Hepatic stellate cell (primary cell): ENCODE measurements at places on chromosomes 6 and 20.

DNA sequence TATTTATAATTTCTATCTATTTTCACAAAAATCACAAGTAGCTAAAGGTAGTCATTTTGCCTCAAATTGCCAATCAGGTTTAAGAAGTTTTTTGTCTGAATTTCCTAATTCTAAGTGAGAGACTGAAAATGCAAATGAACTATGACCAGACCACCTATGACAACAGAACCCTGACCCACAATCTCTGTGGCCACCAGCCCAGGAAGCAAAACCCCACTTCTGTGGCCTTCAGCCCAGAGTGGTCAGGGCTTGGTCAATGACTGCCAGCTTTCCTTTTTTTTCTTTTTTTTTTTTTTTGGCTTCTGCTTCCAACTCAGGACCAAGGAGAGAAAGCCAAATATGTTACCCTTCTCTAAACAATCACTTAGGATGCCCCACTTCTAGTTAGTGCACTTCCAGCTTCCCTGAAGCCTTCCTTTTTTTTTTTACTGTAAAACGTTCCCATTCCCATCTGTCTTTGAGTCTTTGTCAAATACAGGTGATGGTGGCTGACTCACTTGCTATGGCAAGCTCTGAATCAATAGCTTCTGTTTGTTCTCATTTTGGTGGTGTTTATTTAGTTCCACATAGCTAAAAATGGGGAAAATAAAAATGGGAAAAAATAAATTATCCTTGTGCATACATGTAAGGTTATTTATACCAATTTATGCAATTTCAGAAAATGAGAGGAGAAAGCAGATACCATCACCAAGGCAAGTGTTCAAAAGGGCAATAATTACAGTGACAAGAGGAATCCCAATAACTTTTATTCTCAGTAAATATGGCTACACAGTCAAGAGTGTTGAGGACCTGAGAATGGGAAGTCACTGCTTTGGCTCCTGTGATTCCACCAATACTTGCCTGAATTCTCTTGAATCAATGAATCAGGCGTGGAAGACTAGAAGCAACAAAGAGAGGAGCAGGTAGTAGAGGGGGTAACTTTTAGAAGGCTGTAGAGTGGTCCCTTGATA is 170.3 kb upstream of the PDE7B start:
- DNase-seq = no peak

DNA sequence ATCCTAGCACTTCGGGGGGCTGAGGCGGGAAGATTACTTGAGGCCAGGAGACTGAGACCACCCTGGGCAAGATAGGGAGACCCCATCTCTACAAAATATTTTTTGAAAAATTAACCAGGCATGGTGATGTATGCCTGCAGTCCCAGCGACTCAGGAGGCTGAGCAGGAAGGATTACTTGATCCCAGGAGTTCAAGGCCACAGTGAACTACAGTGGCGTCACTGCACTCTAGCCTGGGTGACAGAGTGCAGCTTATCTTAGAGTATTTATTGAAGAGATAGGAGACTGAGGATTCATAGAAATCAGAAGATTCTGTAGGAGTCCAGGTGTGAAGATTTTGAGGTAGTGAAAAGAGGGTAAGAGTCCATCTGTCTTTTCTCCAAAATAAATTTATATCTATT is 45.0 kb downstream of the SLC17A5 start:
- DNase-seq = no peak

GRCh38 chr6:32436186-32436585 is 3.5 kb upstream of the HLA-DRA start:
- no peak for DNase-seq

DNA sequence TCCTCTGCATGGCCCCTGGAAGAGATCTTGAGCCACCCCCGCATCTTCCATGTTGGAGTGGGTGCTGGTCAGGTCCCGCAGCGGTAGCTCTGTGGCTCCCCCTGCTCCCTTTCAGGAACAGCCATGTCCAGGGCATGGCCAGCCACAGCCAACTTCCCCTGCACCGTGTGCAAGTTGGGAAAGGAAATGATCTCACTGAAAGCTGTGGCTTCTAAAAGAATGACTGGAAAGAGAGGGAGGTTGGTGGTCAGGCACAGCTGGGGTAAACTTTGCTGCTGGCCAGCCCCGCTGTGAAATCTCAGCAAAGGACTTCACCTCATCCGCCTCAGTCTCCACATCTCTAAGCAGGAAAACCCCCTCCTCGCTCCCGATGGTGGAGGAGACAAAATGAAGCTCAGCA is 153.6 kb upstream of the CST7 start:
- peak; percentile 35 for DNase-seq

GRCh38 chr6:27834879-27835549 is 77.2 kb downstream of the OR2B2 start:
- no peak for DNase-seq

GRCh38 chr20:47887477-47888080 is 102.3 kb upstream of the SULF2 start:
- no peak for DNase-seq

DNA sequence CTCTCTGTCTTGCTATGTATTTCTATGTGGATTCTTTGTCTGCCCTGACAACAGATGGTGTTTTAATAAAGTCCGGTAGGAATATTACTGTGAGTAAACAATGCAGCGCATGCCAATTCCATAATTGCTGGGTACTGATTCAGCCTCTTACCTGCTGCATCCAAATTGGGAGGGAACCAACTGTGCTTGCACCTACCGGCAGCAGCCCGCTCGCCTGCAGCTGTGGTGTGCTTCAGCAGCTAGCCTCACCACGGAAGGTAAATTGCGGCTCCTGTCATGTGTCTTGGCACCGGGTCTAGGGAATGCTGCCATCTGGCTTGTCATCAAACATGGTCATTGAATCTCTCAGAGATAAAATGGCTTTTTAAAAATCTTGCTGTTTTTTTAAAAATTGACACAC is 704.8 kb upstream of the SLC35B3 start:
- no peak for DNase-seq

GRCh38 chr6:55729665-55730064 is 145.7 kb downstream of the BMP5 start:
- no peak for DNase-seq

DNA sequence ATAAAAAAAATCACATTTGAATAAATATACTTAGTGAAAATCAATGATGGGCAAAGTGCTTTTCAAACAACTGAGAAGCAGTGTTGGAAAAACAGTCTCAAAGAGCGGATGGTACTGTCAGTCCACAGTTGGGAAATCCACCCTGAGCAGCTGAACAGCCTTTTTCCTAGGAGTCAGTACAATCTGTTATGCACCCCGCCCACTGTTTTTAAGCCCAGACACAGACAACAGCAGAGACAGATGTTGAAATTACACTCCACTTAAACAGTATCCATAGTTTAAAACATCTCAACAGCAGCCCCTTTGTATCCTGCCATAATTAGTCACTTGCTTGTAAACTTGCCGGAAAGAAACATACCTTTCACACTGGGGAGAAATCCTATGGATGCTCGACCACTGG is 372 bp downstream of the KIAA0408 start:
- DNase-seq = no peak

- no peak for DNase-seq
Measured at GRCh38 chr6:46199387-46199786, 28.6 kb upstream of the ENPP5 start.
